ENCODE measurements at places on chromosomes 4 and X.

GRCh38 chr4:10721616-10722015 lies 37.0 kb upstream of the CLNK start:
- DNase-seq, result no peak

GRCh38 chr4:74934888-74935287 lies 2.0 kb downstream of the PARM1 start:
- peak; percentile 30 for DNase-seq

- no peak for DNase-seq
Measured at GRCh38 chr4:22689428-22689827, 3.3 kb upstream of the GBA3 start.

DNA sequence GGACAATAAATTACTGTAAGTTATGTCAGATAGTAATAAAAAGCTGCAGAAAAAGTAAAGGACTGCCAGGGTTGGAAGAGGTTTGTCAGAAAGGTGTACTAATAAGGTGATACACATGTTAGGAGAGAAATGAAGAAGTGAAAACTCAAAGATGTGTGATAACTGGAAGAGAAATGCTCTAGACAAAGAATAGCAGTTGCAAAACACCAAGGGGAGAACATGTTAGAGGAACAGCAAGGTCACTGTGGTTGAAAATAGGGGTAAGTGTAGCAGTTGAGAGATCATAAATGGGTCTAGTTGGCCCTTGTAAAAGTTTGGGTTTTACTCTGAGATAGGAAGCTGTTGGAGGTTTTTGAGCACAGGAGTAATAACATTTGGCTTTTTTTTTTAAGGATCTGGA lies 46.9 kb downstream of the HSPA4L start:
- no peak for DNase-seq

- DNase-seq, result no peak
Measured at GRCh38 chrX:39595977-39596376, 501.8 kb downstream of the BCOR start.

- DNase-seq, result no peak
Measured at GRCh38 chr4:165464376-165464775, 85.6 kb downstream of the CPE start.

GRCh38 chr4:4825431-4825830 lies 34.0 kb upstream of the MSX1 start:
- no peak for DNase-seq

GRCh38 chr4:4694296-4694772 lies 152.5 kb upstream of the STX18 start:
- no peak for DNase-seq

All from spinal cord (tissue), 10 donors.